Cerebellum (tissue), 4 donors: ENCODE measurements at places on chromosomes 5 and 9.

DNA sequence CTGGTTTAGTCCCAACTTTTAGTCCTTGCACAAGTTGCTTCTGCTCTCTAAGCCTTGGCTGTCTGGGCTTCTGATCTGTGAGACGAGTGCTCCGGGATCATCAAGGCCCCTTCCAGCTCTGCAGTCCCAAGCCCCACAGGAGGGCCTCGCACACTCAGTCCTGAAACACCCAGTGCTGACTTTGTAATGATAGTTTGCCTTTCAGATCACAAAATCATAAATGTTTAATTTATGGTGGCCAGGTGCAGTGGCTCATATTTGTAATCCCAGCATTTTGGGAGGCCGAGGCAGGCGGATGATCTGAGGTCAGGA lies 95.9 kb upstream of the SLC25A48 start:
- DNase-seq, result no peak

DNA sequence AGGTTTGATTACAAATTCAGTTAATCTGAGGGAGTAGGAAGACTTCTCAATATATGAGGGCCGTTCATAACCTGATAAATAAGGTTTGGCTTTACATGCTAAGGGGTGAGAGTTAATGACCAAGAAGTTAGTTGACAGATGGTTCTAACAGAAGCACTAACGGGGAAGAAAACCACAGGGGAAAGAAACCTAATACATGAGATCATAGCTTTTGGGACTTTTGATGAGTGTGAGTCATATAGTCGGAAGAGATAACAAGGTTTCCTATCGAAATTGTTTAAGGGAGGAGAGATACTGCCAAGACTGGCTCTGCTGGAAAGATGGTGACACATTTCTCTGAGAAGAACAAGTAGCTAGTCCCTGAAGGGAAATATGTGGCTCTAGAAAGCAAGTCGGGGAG lies 140.1 kb downstream of the COX7C start:
- DNase-seq, result no peak

GRCh38 chr9:130336027-130336610 lies 70.6 kb downstream of the HMCN2 start:
- no peak for DNase-seq

GRCh38 chr9:132794730-132795380 lies 83.2 kb downstream of the AK8 start:
- no peak for DNase-seq

DNA sequence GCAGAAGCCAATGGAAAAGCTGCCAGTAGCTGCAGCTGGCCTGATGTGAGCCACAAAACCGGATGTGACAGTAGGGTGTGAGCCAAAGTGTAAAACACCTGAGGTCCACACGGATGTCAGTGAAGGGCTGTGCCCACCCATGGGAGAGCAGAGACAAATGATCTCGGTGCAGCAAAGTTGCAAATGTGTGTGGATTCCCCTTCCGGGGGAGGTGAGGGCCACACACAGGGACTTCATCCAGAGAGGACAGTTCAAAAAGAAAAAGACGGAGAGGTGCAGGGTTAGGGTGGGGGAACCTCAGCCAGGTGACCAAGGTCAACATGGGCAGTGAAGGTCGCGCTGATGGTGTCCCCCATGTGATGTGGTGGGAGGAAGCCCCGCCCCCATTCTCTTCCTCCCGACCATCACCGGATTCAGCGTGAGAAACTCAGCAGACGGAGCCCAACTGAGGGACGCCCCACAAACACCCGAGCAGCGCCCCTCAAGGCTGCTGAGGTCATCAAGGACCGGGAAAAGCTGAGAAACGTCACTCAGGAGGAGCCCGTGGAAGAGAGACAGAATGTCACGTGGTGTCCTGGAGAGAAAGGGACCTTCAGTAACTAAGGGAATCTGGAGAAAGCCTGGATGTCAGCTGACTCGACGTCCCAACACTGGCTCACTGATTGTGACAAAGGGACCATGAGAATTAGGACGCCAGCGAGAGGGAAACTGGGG lies 11.4 kb upstream of the PTGDS start:
- peak; percentile 47 for DNase-seq

GRCh38 chr9:121895818-121896544 lies 197.1 kb downstream of the TTLL11 start:
- DNase-seq, result peak; percentile 76

DNA sequence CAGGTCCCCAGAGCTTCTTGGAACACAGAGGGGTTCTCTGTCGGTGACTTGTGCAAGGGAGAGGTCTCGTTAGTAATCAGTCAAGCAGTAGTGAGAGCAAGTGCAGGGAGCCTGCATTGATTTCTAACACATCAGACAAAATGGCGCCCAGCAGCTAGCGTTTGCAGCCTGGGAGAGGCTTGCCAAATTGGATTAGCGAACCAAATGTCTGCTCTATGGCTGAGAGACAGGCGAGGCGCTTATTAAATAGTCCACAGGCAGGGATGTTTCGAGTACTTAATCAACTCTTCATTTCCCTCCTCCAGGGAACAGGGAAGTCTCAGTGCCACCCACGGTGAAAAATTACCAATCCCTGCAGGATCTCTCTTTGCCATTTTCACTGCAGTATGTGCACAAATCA lies 131.4 kb upstream of the SHB start:
- DNase-seq, result peak; percentile 26

GRCh38 chr9:109101202-109101595 lies 18.5 kb downstream of the TMEM245 start:
- DNase-seq, result no peak

DNA sequence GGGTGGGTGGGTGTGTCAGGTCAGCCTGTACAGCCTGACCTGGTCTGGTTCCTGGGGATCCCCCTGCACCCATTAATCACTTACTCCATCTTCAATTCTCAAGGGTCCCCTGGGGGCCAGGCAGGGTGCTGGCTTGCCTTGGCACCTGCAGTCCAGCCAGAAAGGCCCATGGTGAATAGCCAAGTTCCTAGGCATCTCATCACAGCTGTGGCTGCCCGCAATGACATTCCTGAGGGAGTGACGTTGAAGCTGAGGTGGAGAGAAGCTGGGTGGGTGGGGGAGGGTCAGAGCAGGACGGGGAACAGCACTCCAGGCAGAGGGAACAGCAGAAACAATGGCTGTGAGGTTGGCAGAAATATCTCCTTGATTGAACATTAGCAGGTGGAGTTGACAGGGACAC lies 10.6 kb downstream of the HMCN2 start:
- no peak for DNase-seq

DNA sequence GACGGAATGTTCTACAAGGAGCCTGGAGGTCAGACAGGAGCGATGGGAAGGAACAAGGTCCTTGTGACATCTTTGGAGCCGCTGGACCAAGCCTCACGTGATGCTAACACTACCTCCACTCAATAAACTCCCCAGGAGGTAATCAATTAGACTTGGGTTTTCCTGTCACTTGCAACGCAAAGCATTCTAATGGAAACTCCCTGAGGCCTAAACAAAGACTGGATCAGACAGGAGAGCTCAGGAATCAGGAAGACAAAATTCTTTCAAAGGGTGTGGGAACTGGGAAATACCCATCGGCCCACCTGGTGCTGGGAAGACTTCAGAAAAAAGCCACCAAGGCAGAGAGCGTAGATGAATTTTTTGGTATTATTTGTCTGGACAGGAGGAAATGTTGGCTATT lies 22.3 kb upstream of the UNC5A start:
- DNase-seq, result no peak

DNA sequence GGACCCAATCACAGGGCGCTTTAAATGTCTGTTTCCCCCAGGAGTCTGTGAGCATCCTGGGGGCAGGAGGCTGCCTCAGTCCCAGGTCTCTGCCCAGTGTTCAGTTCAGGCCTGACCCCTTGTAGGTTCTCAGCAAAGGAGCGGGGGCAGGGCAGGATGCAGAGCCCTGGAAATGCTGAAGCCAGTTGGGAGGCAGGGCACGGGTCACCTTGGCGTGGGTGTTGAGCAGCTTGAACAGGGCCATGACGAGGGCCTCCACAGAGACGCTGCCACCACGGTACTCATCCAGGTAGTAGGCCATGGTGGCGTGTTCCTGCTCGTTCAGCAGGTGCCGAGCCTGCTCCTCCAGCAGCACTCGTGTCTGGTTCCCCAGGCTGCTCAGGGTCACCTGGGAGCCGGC lies 36.3 kb upstream of the AKNA start:
- no peak for DNase-seq

DNA sequence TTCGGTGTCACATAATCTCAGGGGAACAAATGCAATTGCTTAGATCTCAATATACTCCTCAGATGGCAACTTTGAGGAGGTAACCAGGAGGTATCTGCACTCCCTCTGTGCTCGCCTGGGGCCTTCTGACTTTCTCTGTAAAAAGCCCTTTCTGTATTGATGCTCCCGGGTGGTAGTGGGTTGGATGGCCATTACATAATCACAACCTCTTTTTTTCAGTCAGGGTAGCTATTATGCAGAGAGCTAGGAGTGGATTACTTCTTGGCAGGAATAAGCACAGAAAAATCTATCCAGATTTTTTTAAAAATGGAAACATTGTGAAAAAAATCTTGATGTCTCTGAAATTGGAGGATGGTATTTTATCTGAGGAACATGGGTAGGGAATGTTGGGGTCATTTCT lies 116.6 kb downstream of the SH3GL2 start:
- peak; percentile 27 for DNase-seq

DNA sequence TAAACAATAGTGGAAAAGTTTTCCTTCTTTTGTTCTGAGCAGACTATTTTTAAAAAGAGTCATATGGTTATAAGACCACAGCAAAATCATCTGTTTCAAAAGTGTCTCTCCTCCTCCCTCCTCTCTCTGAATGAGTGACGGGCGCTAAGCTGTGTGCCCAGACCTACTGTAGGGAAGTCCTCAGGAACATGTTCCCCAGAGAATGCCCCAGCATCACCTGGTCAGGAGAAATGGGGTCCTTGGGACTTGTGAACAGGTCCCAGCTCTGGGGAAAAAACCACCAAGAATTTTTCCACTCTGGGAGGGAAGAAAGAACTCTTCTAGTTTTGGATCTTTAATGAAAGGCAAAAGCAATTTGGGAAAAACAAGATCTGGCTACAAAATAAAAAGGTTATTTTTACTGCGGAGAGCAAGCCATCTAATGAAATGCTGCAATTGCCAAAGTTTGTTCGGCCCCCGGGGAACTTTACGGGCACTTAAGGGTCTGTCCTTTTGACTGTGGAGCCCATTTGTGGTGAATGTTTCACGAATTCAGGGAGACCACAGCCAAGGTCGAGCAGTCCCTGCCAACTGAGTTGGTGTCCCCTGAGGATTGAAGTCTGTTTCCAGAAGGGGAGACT lies 25.9 kb downstream of the BOD1 start:
- DNase-seq, result no peak

- peak; percentile 19 for DNase-seq
Measured at GRCh38 chr9:70113403-70114022, 69.9 kb downstream of the MAMDC2 start.

DNA sequence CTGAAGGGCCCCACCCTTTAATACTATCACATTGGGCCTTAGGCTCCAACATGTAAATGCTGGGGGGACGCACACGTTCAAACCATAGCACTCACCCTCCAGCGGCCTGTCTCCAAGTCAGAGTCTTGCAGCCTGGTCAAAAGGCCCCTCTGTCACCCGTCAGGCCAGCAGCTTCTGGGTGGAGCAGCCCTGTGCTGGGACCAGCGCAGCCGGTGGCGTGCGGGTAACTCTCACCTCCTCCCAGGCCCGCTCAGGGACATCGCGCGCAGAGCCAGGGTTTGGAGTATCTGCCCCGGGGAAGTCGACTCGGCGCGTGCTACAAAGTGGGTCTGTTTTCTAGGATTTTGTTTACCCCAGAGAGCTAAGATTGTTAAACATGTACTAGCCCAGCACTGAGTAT lies 93.0 kb upstream of the COL5A1 start:
- no peak for DNase-seq

DNA sequence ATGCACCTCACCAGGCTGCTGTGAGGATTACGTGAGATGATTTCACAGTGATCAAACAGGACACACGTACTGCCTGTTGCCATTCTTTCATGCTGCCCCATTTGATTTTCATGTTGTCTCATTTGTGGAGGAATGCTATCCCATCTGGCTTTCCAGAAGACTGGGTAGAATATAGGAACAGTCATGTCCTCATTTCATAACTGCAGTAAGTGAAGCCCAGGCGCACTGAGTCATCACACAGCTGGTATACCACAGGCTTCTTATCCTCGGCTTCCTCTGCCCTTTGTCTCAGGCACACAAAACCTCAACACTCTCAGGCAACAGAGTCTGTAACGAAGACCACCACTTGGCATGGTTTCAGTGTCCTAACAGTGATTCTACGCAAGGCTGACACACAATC lies 62.3 kb downstream of the LHFPL2 start:
- DNase-seq, result no peak

DNA sequence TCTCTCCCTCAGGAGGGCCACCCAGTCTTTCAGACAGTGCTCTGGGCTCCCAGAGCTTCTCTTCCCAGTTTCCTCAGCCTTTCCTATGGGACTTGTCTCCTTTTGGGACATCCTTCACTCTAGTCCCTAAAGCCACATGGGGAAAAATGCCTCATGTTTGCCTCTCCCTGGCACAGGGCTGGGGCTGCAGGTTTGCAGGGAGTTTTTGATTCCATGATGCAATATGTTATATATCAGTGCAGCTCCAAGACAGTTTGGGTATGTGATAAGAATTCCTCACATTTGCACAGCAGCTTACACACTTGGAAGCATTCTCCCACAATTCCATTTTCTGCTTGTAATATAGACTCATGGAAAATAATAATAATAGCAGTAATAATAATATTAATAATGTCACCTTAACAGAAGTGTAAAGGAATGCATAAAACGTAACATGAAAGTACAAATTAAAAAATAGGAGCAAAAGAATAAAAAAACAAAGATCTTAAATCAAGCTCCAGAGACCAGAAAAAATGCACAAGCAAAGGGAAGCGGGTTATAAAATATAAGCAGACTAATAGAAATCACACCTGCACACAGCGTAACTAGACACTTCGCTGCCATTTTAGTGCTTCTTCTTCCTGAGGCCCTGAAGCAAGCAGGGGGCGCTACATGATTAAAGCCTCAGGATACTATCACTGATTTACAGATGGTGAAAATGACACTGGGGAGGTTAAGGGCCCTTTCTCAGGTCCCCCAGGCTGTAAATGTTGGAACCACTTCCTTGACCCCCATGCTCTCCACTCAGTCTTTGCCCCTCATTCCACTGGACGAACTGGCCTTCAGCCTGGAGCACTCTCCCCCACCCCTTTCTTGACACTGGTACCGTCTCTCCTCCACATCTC lies 70.0 kb upstream of the IL17B start:
- no peak for DNase-seq

DNA sequence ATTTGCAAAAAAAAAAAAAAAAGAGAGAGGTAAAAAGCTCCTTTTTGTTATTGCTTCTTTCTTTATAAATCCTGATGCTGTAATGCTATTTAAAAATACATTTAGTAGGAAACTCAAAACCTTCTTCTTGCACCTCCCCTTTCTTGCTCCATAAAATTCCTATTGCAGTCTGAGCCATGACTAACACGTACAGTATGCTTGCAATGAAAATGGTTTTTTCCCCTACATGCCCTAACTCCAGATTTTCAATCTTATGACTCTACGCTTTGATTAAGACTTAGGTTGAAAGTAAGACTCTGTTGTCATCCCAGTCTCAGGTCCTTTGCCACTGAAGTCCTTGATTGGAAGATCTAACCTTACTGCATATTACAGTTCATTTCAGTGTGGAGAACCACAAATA lies 23.9 kb downstream of the FGF10 start:
- no peak for DNase-seq
